MM.1S (cell line): ENCODE measurements at places on chromosomes 7 and 10.

DNA sequence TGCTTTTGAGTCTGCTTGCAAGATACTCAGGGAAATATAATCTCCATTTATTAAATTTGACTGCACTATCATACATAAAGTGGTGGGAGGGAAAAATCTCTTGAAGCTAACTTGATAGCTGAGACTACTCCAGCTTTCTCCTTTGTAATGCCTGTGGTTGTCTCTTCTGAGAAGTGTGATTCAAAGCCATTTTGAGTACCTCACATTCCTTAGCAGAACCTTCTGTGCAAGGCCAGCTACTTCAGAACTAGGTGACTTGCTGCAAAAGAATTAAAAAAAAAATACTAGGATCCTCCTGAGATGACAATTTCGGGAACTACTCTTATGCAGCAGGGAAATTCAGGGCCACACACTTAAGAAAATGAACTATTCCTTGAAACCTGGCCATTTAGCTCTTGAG, 294.8 kb downstream of the MDFIC start:
- DNase-seq: no peak
- no peak overlapping the region for H3K4me3 ChIP-seq
- no peaks in the 10 kb centered on the region for H3K4me1 ChIP-seq
- no peaks in the 10 kb centered on the region for H3K27me3 ChIP-seq
- no peaks in the 10 kb centered on the region for H3K36me3 ChIP-seq

DNA sequence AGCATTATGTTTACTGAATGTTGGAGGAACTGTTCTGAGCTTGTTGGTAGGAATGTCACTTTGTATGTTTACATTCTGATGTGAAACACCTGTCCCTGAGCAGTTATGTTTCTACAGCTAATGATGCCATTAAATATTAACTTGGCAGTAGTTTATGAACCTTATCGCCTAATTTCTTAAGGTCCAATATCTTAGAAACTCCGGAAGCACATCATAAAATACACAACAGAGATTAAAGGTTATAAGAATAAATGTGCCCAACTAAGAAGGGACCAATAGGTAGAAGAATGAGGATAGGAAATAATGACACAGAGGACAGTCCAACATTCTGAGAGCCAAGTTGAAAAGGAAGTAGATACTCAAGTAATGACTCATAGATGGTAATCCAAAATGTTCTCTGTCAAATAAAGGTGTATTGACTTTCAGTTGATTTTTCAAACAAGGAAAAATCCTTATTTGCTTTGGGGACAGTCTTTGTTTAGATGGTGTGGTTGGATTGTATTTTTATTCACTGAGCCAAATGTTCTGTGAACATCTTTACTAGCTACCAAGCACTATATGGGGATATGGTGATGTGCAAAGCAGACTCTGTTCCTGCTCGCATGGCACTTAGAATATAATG, 31.9 kb downstream of the LCOR start:
- no peaks in the 10 kb centered on the region for H3K4me1 ChIP-seq
- no peak overlapping the region for H3K4me3 ChIP-seq
- no peaks in the 10 kb centered on the region for H3K36me3 ChIP-seq
- no peak overlapping the region for H3K27ac ChIP-seq
- DNase-seq: no peak

DNA sequence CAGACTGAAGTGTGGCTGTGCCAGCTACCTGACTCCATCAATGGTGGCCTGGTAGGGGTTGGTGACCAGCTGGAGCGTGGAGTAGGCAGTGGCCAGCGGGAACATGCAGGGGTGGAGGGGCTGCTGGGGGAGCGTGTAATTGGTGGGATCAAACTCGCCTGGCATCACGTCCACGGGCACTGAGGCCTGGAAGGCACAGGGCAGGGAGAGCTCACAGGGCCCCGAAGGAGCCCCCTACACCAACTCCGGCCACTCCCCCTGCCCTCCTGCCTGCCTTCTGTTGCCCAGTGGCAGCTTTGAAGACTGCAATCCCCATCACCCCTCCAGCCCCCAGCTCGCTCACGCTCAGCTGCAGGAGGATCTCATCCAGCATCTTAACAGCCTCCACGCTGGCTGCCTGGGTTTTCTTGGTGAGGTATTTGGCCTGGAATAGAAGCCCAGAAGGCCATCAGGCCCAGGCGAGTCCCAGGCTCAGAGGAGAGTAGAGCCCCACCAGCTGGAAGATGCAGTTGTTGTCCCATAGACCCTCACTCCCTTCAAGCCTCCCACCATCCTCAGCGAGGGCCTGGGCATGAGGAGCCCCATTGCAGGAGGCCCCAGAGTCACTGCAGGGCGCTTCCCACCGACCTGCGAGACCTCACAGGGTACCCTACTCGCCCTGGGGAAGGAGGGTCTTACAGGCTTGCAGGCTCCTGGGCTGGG, 7.1 kb downstream of the POLD2 start:
- no peaks in the 10 kb centered on the region for H3K27me3 ChIP-seq
- no peak overlapping the region for H3K27ac ChIP-seq
- no peak overlapping the region for H3K4me3 ChIP-seq
- no peaks in the 10 kb centered on the region for H3K4me1 ChIP-seq
- no peak for DNase-seq

- DNase-seq: no peak
- H3K4me3 ChIP-seq: no peak overlapping the region
- H3K27ac ChIP-seq: no peak overlapping the region
Observed at GRCh38 chr7:18859318-18859717, 258.1 kb downstream of the TWIST1 start.

- no peak for DNase-seq
- H3K4me1 ChIP-seq: no peaks in the 10 kb centered on the region
- H3K27ac ChIP-seq: no peak overlapping the region
- peaks cover 76% of the 10 kb centered on the region for H3K27me3 ChIP-seq
Observed at GRCh38 chr7:157700231-157701005, 363.6 kb downstream of the DNAJB6 start.

- H3K36me3 ChIP-seq: no peaks in the 10 kb centered on the region
- no peak overlapping the region for H3K4me3 ChIP-seq
- no peak overlapping the region for H3K27ac ChIP-seq
- DNase-seq: no peak
- no peaks in the 10 kb centered on the region for H3K27me3 ChIP-seq
- no peaks in the 10 kb centered on the region for H3K4me1 ChIP-seq
Observed at GRCh38 chr7:50837965-50838364, 55.3 kb upstream of the GRB10 start.

DNA sequence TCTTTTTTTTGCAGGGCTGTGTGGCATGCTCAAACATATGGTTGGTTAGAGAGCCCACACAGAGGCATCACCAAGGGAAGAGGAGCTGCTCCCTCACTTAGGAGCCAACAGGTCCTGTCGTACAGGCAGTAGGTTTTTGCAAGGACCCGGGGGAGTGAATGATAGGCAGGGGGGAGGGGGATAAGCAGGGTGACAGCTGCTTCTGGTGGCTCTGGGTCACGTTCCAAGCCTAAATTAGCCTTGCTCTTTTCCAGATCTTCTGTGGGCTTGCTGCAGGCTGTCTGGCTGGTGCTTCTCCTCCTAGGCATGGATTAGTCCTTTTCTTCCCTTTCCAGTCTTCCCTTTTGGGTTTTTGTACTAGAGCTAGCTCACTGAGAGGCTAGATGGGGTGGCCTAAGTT, 117.7 kb upstream of the PODXL start:
- H3K27me3 ChIP-seq: no peaks in the 10 kb centered on the region
- H3K4me3 ChIP-seq: no peak overlapping the region
- H3K4me1 ChIP-seq: no peaks in the 10 kb centered on the region
- H3K36me3 ChIP-seq: no peaks in the 10 kb centered on the region

GRCh38 chr7:8155836-8156235, 106.1 kb downstream of the ICA1 start:
- H3K27ac ChIP-seq: no peak overlapping the region
- no peaks in the 10 kb centered on the region for H3K4me1 ChIP-seq
- no peaks in the 10 kb centered on the region for H3K36me3 ChIP-seq
- DNase-seq: no peak

DNA sequence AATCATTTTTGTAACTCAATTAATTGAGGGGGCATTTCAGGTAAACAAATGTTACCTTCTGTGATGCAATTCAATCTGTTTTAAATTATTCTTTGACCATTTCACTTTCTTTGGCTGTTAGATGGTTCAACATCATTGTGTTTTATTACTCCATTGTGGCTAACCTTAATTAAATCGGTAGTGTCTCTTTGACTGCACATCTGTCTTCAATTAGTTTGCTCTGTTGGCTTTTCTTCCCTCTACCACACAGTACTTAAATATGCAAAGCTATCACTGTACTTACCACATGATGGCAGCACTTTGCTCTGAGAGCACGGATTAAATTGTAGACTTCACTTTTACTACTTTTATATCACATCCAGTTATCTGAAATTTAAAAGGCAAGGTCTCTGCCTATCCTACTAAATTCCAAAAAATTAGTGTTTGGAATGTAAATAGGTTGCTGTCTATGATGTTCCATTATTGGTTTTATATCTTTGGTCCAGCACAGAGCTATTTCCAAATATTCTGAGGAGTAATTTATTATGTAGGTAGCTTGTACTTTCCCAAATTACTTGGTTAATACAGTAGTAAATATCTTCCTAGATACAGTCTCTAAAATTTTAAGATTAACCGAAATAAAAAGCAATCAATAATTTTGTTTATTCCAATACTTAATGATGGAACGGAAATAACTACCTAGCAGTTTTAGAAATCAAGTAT, 352.0 kb downstream of the PCLO start:
- H3K4me3 ChIP-seq: no peak overlapping the region
- no peaks in the 10 kb centered on the region for H3K36me3 ChIP-seq
- no peaks in the 10 kb centered on the region for H3K27me3 ChIP-seq
- no peak overlapping the region for H3K27ac ChIP-seq

- DNase-seq: no peak
- H3K27ac ChIP-seq: no peak overlapping the region
- no peaks in the 10 kb centered on the region for H3K4me1 ChIP-seq
- H3K4me3 ChIP-seq: no peak overlapping the region
- no peaks in the 10 kb centered on the region for H3K27me3 ChIP-seq
- H3K36me3 ChIP-seq: no peaks in the 10 kb centered on the region
Observed at GRCh38 chr7:125661006-125661405, 731.4 kb upstream of the POT1 start.

- H3K4me1 ChIP-seq: no peaks in the 10 kb centered on the region
- no peak overlapping the region for H3K4me3 ChIP-seq
- no peak for DNase-seq
- H3K27ac ChIP-seq: no peak overlapping the region
Observed at GRCh38 chr7:1666317-1666822, 3.7 kb upstream of the ELFN1 start.

GRCh38 chr7:112266141-112266540, 59.6 kb downstream of the ZNF277 start:
- no peaks in the 10 kb centered on the region for H3K27me3 ChIP-seq
- H3K4me3 ChIP-seq: peak overlapping the region; percentile 13
- no peaks in the 10 kb centered on the region for H3K36me3 ChIP-seq
- no peak for DNase-seq
- H3K27ac ChIP-seq: peak overlapping the region; percentile 68; the same call in 1 of the 2 replicates

DNA sequence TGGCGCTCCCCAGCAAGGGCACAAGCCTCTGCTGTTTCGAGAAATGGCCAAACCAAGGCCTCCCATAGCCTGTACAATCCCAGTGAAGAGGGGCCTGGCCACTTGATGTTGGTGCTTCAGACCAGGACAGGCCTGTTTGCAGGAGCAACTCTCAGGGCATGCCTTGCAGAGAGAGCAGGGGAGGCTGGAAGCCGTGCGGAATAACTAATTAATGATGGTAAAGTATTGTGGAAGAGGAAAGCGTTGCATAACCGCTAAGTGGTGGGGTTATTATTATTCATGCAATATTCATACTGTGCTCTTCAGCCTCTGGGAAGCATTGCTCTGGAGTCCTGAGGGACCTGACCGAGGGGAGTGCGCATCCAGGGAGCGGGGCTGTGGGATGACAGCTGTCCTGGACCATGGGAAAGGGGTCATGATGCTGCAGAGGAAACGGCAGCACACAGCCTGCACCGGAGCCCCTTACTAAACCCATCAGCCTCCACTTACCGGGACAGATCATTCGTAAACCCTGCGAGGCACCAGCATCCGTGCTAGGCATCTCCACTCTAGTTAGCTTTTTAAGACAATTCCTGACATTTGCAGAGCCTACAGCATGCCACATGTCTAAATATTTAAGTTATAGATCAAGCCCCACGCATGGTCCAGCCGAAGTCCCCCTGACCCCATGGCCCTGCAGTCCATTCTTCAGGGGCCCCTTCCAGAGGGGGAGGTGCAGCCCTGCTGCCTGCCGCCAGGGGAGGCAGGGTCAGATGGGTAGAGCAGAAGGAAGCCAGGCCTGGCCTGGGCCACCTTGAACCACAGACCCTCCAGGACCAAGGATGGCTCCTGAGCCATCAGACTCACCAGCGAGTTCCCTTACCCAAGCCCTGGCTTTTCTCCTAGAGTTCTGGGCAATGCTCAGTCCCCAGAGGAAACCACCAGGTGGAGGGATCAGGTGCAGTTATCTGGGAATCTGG, 11.6 kb downstream of the TMEM273 start:
- no peak overlapping the region for H3K27ac ChIP-seq
- no peaks in the 10 kb centered on the region for H3K27me3 ChIP-seq
- H3K36me3 ChIP-seq: no peaks in the 10 kb centered on the region
- no peak for DNase-seq

DNA sequence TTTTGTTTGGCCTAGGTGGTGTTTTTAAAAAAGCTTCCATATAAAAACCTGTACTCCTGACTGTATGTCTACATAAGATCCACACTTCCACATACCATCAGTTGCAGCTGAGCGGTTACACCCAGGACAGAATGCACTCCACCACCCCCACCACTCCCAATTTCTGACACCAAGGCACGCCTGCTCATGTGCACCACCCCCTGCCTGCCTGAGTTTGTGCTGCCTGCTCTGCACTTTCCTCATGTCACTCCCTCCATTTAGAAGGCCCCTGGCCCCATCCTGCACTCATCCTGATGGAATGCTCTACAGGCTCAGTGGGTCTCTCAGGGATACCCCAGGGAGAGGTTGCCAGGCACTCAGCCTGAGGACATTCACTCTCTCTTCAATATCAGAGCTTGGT, 6.5 kb downstream of the VPS41 start:
- no peaks in the 10 kb centered on the region for H3K36me3 ChIP-seq
- DNase-seq: no peak
- H3K4me1 ChIP-seq: peaks cover 18% of the 10 kb centered on the region
- H3K27ac ChIP-seq: no peak overlapping the region
- no peak overlapping the region for H3K4me3 ChIP-seq

DNA sequence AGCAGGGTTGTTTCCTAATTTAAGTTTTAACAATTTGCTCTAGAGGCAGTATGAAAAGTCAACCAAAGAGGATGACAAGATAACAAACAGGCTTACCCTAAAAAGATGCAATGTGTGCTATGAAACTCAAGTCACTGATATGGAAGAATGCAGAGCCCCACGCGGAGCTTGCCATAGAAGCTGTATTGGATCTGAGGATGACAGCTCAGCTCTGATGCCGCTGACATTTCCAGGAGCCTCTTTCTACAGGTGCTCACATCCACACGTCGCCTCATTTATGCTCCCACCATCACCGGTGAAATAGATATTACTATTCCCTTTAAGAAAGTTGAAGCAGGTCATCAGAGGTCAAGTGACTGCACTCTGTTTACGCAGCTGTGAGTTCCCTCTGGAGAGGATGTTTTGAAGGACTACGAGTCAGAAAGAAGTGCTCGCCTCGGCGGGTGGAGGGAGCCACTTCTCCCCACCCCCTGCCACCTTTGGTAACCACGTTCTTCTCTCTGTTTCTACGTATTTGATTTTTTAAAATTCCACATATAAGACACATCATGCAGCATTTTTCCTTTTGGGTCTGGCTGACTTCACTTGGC, 275.4 kb downstream of the GLRX3 start:
- no peak overlapping the region for H3K4me3 ChIP-seq
- no peaks in the 10 kb centered on the region for H3K4me1 ChIP-seq
- no peaks in the 10 kb centered on the region for H3K27me3 ChIP-seq
- no peaks in the 10 kb centered on the region for H3K36me3 ChIP-seq
- no peak for DNase-seq
